ENCODE measurements at places on chromosomes 7 and 10.

DNA sequence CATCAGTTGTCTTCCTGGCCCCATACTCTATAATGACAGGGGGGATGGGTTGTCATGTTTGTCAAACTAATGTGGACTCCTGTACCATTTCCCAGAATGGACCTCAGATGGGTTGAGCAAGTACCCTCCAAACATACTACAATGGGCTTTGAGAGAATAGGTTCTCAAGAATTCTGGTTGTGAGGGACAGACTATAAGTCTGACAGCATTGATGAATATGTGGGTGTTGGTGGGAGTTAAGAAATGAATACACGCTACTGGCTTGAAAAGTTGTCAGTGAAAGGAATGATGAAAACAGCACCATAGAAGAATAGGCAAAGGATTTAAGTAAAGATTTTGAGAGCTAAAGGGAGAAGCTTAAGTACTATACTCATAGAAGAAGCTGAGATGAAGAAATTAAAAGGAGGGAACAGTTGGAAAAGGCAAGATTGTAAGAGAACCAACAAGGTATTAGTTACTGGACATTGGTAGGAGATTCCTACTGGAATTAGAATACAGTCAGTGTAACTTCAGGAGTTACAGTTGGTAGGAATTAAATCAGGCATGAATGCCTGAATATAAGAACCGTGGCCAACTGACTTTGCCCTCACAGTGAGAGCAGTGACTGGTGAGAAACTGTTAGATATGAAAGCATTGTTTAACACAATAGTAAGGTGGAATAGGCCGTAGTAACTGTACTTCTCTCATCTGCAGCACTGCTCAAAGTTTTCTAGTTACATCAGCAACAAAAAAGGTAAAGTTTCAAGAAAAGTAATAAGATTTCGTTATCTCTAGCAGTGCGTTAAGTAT is 86.3 kb downstream of the LCOR start:
- no peak for DNase-seq

DNA sequence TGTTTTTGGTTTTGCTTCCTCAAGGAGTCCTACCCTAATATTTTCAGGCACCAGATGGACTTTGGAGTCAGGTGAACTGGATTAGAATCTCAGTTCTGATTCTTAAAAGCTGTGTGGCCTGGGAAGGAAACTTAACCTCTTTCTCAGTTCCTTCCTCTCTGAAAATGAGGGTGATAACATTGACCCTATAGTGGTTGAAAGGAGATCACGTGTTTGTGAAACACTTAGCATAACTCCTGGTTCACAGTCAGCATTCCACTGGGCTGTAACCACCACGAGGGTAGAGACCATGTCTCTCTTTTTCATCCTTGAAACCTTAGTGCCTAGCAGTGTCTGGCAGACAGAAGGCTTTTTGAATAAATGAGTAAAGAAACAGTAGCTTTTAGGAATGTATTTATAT is 16.7 kb downstream of the LSMEM1 start:
- DNase-seq = no peak

- no peak for DNase-seq
Observed at GRCh38 chr7:39951226-39952194, 1.5 kb downstream of the CDK13 start.

- no peak for DNase-seq
Observed at GRCh38 chr10:53646525-53646924, 873.9 kb upstream of the MBL2 start.

DNA sequence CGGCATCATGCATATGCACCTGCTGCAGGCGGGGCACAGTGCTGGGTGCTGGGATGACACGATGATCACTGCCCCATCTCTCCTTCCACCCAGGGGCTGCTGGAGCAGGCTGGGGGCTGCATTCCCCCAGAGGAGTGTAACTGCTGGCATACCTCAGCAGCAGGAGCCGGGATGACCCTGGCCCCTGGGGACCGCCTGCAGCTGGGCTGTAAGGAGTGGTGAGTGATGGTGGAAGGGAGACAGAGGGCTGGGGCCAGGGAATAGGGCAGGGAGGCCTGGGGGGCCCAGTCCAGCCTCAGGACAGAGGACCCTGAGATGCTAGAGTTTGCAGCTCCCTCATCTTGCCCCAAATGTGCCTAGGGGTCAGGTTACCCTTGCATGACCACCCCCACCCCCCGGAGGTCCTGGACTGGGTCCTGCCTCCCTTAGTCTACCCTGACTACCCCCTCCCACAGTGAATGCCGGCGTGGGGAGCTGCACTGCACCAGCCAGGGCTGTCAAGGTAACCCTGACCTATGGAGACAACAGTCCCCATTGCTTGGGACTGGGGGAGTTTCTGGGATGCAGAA is 14.5 kb upstream of the ZNF862 start:
- DNase-seq = no peak

GRCh38 chr10:87636313-87636915 is 23.3 kb upstream of the PAPSS2 start:
- DNase-seq = no peak

DNA sequence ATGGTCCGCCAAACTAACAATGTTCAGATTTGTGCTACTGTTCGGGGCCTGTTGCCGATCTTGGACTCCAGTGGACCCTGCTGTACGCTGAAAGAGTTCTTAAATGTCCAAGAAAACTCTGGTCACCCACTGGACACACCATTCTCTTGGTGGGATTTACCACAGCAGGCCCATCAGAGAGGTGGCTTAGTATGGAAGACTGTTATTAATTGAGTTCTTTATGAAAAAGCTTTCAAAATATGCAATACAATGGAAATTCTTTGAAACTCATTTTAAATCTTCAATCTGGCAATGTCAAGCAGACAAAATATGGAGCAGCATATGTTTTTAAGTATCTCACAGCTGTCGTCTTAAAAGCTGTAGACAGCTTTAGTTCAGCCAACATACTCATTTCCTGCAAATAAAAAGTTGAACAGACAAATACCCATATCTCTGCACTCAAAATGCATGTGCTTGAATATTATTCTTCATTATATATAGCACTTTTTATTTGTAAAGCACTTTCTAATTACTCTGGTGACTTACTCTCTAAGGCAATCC is 37.4 kb upstream of the GRM8 start:
- no peak for DNase-seq

- no peak for DNase-seq
Observed at GRCh38 chr10:27252267-27253000, 11.8 kb upstream of the ACBD5 start.

DNA sequence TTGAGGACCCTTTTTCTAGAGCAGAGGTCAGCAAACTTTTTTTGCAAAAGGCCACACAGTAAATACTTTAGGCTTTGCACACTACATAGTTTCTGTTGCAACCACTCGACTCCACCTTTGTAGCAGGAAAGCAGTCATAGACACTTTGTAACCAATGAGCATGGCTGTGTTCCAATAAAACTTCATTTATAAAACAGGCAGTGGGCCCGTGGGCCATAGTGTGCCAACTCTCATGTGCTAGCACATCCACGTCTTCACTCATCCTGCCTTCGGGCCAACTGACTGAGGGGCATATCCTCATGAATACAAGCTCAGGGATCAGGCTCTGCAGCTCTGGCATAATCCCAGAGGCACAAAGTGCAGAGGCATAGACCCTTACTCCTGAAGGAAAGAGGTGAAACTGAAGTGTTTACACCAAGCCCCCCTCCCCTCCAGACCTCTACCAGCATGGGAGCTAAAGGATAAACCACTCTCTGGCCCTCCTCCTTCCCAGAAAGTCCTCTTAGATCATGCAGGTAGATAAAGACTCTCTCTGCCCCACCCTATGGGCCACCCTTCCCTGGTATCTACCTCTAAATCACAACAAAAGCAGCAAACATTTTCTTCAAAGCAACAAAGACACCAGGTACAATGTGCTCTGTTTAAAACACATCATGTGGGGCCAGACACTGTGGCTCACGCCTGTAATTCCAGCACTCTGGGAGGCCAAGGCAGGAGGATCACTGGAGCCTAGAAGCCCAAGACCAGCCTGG is 71.0 kb downstream of the DLG5 start:
- DNase-seq = no peak

GRCh38 chr10:88156341-88156740 is 292.9 kb downstream of the PTEN start:
- peak; percentile 69 for DNase-seq

GRCh38 chr10:35456153-35456720 is 119.9 kb downstream of the CCNY start:
- no peak for DNase-seq

DNA sequence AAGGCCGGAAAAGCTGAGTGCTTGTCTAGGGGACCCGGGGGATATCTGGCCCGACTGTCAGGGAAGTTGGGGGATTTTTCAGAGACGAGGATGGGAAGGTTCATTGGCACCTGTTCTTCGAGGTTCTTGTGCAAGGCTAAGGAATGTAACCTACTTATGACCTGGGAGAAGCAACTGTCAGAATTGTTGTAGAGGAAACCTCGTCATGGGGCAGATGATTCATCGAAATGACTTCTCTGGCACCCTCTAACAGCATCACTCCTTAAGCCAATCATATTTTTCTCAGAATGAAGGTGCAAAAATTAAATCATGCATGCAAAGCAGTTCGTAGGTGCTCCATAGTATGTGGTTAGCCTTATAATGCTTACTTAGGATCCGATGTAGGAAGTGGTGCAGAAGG is 58.6 kb downstream of the PLXDC2 start:
- DNase-seq = no peak

GRCh38 chr10:119104654-119105015 is 722 bp downstream of the DENND10 start:
- no peak for DNase-seq

GRCh38 chr7:35905555-35905954 is 104.7 kb downstream of the SEPTIN7 start:
- no peak for DNase-seq

DNA sequence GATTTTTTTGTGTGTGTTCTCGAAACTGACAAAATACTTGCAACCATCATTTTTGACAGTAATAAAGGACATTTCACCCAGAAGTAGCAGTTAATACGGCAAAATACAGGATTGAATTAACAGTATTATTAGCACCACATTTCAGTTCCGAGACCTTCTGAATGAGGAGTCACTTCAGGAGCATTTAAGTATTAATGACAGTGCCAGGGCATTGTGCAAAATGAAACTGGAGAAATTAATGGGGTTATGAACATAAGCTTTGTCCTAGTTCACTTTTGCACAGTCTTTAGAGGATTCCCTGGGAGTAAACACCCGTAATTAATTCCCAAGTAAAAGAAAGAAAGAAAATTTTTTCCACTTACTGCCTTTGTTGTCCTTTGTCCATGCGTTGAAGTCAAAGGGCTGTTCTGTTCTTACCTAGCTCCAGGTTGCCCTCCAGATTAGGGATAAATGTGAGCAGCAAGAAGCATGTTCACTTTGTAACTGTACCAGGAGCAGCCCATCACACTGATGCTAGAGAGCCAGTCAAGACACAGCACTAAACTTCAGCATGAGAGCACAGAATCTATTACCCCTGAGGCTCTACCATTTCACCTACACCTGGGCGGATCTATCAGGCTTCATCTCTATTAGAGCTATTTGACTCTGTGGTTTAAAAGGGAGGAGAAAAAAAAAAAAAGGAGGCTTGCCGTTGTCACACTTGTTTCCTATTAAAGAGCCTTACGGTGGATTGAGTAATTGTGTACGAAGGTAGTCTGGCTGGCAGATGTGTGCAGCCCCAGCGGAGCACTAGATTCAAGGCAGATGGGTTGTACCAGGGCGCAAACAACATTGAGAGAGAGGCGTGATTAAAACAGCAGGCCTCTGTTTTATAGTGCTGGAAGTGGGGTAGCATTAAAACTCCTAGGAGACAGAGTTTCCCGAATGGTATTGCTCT is 297.8 kb upstream of the SEMA3A start:
- DNase-seq = no peak

- no peak for DNase-seq
Observed at GRCh38 chr10:98242823-98243222, 25.2 kb downstream of the LOXL4 start.

DNA sequence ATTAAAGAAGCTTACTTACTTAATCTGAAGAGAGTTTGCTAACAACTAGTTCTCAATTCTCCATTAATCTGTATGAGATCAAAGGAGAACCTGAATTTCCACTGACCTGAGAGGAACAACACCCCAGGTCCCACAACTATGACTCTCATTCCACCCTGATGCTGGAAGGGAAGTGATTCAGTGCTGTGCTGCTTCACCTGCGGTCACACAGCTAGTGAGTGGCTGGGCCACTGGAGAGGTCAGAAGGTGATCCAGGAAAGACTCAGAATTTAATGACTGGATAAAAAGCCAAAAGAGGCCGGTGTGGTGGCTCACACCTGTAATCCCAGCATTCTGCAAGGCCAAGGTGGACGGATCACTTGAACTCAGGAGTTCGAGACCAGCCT is 23.6 kb downstream of the SORBS1 start:
- DNase-seq = no peak

DNA sequence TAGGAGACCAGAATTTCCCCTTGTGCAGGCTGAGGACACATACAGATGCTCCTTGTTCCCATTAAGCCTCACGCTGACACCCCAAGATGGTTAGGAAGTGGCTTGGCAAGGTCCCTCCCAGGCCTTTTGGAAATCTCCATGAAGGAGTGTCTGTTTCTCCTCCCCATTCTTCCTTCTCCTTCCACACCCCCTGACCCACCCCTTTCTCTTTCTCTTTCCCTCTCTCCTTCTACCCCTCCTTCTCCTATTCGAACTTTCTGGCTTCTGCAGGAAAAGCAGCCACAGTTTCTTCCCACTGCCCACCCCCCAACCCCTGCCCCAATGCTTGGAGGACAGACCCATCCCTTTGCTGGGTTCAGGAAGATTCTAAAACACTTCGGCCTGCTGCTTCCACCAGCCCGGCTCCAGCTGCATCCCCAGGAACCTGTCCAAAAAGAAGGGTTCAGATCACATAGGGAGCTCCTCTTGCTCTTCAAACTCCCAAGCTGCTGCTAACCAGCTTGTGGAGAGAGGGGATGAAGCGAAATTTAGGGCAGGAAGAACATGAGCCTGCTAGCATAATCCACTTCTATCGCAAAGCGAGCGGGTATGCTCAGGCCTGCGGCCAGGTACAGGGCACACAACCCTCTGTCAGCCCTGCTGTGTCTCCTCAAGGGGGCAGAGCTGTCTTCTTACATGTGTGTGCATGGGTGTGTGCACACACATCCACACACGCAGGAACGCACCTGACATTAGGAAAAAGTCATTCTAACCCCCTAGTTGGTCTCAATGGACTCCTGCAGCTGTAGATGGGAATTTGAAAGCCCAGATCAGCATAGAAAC is 80.4 kb downstream of the PPP1R3C start:
- no peak for DNase-seq

GRCh38 chr10:24643679-24644209 is 79.9 kb downstream of the ARHGAP21 start:
- peak; percentile 1 for DNase-seq

DNA sequence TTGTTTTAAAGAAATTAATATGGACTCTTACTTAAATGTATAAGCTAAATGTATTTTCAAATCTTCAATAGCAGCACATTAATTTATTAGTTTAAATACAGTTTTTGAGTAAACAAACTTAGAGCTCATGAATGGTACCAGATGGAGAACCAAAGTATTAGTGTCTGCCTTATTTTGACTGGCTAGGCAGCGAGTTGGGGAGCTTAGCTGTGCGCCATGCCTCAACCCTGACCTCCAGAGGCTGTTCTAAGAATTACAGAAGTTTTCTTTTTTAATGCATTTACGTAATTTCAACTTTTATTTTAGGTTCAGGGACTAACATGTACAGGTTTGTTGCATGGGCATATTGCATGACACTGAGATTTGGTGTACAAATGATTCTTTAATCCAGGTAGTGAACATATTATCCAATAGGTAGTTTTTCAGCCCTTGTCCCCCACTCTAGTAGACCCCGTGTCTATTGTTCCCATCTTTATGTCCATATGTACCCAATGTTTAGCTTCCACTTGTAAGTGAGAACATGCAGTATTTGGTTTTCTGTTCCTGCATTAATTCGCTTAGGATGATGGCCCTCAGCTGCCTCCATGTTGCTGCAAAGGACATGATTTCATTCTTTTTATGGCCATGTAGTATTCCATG is 166.8 kb downstream of the IQUB start:
- DNase-seq = no peak

Measured in HS-27A (cell line).